ENCODE measurements at places on chromosomes 11 and 22.

DNA sequence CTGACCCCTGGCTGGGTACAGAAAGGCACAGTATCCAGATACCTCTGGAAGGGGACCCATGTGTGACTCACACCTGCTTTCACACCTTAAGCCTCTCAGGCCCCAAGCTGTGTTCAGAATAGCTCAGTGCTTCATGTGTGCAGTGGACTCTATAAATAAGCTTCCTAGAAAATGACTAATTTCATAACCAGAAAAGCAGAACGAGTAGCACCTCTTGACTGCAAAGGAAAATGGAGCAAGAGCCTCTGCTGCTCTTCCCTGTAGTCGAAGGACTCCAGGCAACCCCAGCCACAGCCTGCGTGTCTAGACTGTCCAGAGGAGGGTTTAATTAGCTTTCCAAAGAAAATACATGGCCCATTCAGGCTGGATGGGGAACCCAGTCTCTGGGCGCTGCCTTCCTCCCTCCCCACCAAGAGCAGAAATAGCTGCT lies 23.1 kb downstream of the PTPN5 start:
- DNase-seq: no peak

DNA sequence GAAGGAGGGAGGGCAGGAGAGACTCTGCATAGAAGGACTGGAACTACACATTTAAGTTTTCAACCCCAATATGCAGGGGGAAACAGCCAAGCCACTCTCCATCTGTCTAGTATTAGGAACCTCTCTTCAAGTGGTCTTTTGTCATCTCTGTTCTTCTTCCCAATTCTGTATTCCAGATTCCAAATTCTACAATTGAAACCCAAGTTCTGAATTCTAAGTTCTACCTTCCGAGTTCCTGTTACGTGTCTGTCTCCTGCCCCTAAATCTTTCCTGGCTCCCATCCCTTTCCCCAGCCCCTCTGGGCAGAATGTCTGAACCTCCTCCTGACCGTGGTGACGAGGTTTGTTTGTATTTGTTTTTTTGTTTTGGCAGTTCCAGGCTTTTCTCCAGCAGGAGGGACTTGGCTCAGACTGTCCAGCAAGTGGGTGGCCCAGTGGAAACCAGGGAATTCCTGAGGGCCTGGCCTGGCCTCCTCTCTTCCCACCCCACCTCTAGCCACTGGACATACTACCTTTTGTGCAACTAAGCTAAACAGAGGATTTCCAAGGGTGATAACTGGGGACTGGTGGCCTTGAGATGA lies 1.6 kb upstream of the THOC5 start:
- DNase-seq: no peak

- no peak for DNase-seq
Observed at GRCh38 chr22:22161924-22162851, 82.4 kb upstream of the VPREB1 start.

GRCh38 chr11:68444566-68444965 lies 16.0 kb upstream of the PPP6R3 start:
- DNase-seq: no peak

- DNase-seq: no peak
Observed at GRCh38 chr11:100706179-100706578, 19.1 kb downstream of the ARHGAP42 start.

- DNase-seq: no peak
Observed at GRCh38 chr22:25069758-25070481, 117.4 kb downstream of the KIAA1671 start.

Data from NCI-H1930 (cell line).